Fibroblast of skin of right biceps (primary cell): ENCODE measurements at places on chromosomes 6 and 20.

GRCh38 chr6:42720739-42721138, 1.7 kb downstream of the PRPH2 start:
- peak; percentile 38 for DNase-seq

DNA sequence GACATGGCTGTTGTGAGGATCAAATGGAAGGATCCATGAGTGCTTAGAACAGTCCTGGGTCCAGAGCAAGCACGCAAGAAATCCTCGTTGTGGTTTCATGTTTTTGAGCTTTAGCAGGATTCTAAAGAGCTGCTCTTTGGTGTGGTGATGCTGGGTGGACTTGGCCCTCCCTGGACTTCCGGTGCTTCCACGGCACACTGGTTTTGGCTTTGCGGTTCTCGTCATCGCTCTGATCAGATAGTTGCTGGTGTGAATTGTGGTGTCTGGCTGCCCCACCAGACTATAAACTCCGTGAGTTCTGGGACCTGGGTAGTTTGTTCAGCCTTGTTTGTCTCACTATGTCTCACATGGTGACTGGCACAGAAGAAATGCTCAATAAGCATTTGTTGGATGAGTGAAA, 3.3 kb downstream of the HNF4A start:
- DNase-seq = no peak

GRCh38 chr6:55182016-55182650, 7.8 kb downstream of the HCRTR2 start:
- DNase-seq = no peak

- DNase-seq = peak; percentile 61
Observed at GRCh38 chr20:54194724-54195438, 13.0 kb upstream of the PFDN4 start.

- no peak for DNase-seq
Observed at GRCh38 chr6:39926668-39927067, 7.6 kb downstream of the MOCS1 start.

GRCh38 chr20:50774515-50774914, 20.3 kb upstream of the BCAS4 start:
- DNase-seq = no peak

GRCh38 chr20:51636123-51636522, 93.6 kb upstream of the NFATC2 start:
- DNase-seq = no peak

- no peak for DNase-seq
Observed at GRCh38 chr20:41776421-41776820, 158.2 kb upstream of the CHD6 start.

GRCh38 chr6:87049779-87050178, 45.1 kb downstream of the CGA start:
- DNase-seq = no peak

DNA sequence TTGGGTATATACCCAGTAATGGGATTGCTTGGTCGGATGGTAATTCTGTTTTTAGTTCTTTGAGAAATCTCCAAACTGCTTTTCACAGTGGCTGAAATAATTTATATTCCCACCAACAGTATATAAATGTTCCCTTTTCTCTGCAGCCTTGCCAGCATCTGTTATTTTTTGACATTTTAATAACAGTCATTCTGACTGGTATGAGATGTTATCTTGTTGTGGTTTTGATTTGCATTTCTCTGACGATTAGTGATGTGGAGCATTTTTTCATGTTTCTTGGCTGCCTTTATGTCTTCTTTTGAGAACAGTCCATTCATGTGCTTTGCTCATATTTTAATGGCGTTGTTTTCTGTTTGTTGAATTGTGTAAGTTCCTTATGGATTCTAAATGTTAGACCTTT, 641.6 kb downstream of the HACE1 start:
- DNase-seq = peak; percentile 46

DNA sequence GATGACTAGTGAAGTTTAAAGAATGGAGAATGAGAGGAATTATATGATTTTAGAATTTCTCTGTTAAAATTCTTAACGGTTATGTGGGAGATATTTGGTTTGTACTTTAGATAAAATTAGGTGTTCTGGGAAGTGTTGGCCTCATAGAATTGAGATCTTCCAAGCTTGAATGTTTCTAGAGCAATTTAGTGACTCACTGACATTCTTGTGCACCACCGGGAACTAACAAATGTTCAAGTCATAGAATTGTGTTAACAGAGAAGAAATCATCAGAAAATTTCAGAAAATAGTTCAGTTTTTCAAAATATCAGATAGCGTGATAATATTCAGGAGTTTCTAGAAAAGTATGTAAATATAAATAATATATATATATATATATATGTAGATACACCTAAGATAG, 67.9 kb upstream of the BMP5 start:
- peak; percentile 56 for DNase-seq

DNA sequence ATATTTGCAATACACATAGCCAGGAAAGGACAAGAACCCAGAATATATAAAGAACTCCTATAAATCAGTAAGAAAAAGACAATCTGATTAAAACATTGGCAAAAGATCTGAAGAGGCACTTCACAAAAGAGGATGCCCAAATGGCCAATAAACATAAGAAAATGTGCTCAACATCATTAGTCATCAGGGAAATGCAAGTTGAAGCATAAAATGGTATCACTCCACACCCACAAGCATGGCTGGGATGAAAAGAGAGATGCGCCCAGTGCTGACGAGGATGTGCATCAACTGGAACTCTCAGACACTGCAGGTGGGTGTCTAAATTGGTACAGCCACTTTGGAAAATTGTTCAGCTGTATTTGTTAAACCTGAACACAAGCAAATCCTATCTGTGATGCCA, 42.4 kb upstream of the MLN start:
- DNase-seq = no peak

GRCh38 chr6:100514660-100515059, 49.9 kb upstream of the SIM1 start:
- DNase-seq = no peak

DNA sequence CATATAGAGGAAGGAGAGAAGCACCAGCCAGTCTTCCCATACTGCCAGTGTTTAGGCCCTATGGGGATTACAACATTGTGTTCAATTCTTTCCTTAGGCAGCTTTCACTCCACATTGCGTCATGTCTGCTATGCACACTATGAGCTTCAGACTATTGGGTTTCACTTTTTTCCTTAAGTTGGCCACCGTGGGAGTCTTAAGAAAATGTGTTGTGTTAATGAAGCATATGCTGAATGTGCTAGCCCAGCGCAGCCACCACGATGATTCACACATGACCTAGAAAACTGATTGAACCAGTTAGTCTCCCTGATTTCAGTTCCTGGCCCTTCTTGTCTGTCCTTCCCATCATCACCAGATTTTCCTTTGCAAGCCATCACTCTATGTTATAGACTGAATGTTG, 21.5 kb downstream of the TUBB2B start:
- peak; percentile 97 for DNase-seq

- peak; percentile 77 for DNase-seq
Observed at GRCh38 chr6:37029249-37029971, 24.0 kb downstream of the FGD2 start.

- no peak for DNase-seq
Observed at GRCh38 chr6:68372991-68373390, 262.1 kb upstream of the ADGRB3 start.

- no peak for DNase-seq
Observed at GRCh38 chr20:23874747-23875146, 4.8 kb downstream of the CST5 start.

DNA sequence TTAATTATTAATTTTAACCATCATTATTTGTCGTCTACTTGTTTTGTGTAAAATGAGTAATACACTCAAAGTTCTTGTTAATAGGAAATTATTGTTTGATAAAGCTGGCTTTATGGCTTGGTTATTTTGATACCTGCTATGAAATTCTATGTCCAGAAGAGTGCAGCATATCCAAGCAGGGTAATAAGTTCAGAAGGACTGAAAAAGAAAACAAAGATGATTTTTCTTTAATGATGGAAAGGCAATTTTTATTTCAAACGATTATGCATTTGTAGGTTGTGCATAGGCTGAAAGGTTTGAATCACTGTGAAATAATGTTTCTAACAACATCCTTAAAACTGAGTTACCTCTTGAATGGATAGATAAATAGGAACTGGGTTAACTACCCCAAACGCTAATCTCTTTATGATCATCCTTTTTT, 1.4 kb upstream of the MAN1A1 start:
- DNase-seq = peak; percentile 49

GRCh38 chr6:97068211-97068610, 143.7 kb downstream of the KLHL32 start:
- DNase-seq = peak; percentile 33

DNA sequence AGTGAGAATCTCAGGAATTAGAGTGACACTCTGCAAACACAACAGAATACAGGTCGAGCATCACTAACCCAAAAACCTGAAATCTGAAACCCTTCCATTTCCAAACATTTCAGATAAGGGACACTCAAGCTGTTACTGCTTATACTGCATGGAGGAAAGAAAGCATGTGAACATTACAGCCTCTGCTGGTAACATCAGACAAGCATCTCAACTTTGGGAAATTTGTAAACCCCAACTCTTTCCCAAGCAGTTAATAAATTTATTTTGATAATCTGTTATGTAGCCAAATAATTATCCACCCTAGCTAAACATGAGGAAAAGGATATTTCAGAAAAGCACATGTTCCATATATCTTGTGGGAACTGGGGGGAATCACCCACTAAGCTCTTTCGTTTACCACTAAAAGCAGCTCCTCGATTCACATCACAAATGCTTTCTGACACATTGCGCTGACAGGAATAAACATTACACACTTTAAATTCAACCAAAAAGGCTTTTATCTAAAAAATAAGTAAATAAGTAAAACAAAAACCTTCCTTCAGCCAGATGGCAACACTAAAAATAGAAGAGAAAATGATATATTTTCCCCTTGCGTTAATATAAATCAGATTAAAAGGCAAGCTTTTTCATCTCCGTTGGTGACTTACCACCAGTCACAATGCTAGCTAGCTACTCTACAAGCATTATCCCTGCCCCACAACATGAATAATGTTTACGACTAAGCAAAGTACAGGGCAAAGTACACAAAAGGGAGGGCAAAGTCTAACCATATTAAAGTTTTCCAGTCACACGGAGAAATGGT, 120.8 kb downstream of the MAP7 start:
- DNase-seq = no peak

- no peak for DNase-seq
Observed at GRCh38 chr20:34574426-34574825, 15.9 kb downstream of the MAP1LC3A start.

GRCh38 chr6:101845621-101846020, 452.1 kb downstream of the GRIK2 start:
- DNase-seq = no peak

DNA sequence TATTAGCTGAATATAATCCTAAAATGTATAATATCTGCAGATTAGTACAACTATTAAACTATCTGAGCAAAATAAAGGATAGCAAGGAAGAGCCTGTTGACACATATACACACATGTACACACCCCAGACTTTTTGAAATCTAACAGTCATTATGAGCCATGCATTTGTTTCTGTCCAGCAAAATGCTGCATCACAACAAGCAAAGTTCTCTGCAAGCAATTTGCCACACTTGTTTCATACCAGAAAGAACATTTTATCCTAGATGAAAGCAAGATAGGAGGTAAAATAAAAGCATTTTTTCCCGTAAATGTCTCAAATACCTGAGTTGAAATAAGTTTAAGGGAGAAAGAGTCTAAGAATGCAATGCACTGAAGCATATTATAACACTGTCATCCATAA, 145.2 kb downstream of the COL21A1 start:
- no peak for DNase-seq

DNA sequence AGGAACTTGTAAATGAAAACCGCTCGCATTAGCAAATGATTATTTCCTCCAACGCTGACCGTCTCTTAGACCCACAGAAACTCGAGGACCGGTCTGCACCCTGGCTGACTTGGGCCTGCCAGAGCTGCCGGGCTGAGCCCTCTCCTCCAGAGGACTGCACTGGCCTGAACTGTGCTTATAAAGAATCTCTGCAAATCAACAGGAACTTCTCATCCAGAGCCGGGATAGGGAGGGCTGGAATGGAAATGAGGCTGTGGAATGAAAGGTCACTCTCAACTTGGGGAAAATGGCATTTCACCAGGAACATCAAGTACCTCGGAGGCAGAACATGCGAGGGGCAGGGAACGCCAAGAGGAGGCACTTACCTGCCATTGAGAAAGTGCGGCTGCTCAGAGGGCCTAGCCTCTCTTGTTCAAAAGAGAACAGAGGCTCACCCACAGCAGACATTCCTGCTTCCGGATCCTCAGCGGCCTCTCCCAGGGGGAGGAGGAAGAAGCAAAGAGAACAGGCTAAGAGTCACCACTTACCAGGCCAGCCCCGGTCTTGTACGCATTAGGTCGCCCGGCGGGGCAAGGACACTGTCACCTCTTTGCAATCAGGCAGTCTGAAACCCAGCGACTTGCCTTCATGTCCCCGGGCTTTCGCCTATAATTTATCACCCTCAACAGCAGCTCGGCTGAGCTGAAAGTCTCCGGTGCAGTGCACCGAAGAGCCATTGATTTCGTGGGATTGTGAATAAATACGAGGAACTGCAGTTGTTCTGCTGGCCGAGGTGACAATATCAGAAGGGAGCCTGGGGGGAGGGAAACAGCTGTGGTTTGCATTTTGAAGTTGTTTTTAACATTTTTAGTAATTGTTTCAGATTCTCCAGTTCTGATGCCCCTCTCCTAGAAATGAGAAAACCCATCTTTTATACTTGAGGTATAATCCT, 37.6 kb downstream of the ZMYND8 start:
- peak; percentile 78 for DNase-seq

- peak; percentile 39 for DNase-seq
Observed at GRCh38 chr6:3561725-3562124, 104.9 kb upstream of the SLC22A23 start.

- no peak for DNase-seq
Observed at GRCh38 chr6:89024456-89024855, 56.1 kb upstream of the PNRC1 start.

DNA sequence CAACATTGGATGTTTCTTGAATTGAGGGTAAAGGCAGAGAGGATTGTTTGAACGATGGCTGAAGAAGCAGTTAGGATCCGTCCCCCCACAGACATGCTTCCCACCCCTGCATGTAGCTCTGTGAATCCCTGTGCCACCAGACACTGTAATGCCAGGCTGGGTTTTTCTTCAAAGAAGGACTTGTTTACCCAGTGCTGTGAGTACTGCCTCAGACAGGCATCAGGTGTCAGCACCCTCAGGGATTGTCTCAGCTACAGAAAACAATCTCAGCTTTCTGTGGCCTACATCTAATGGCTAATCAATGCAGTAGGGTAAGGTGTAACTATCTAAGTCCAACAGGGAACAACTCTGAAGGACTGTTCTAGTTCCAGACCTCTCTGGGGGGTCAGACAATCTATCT, 853.0 kb upstream of the EPHA7 start:
- no peak for DNase-seq

DNA sequence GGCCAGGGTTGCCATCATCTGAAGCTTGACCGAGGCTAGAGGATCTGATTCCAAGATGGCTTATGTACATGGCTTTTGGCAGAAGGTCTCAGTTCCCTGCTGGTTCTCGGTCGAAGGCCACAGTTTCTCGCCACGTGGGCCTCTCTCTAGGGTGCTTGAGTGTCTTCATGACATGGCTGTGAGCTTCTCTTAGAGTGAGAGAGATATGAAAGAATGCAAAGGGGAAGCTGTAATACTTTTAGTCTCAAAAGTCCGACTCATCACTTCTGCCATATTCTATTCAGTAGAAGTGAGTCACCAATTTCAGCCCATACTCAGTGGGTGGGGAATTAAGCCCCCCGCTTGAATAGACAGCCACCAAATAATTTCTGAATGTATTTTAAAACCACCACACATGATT, 94.2 kb downstream of the UTRN start:
- DNase-seq = peak; percentile 85
